ENCODE measurements at places on chromosomes 11 and 22.

- DNase-seq, result no peak
Measured at GRCh38 chr11:134532131-134532920, 120.3 kb upstream of the B3GAT1 start.

DNA sequence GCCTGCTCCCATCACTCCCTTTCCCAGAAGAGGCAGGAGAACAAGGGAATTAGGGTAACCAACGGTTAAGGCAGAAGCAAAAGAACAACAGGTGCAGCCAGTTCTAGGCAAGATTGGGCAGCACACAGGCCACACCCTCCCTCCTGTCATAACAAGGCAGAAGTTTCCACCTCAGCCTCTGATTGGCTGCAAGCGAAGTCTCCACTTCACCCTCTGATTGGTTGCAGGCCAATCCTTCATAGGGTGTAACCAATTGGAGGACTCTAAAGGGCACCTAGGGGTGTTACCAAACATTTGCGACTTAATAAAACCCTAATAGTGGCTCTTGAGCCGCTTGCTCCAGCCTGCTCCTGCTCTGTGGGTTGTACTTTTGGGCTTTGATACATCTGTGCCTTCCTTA, 153.8 kb downstream of the CACNA1I start:
- no peak for DNase-seq

GRCh38 chr11:117444711-117445658, 117.3 kb downstream of the CEP164 start:
- DNase-seq, result no peak

DNA sequence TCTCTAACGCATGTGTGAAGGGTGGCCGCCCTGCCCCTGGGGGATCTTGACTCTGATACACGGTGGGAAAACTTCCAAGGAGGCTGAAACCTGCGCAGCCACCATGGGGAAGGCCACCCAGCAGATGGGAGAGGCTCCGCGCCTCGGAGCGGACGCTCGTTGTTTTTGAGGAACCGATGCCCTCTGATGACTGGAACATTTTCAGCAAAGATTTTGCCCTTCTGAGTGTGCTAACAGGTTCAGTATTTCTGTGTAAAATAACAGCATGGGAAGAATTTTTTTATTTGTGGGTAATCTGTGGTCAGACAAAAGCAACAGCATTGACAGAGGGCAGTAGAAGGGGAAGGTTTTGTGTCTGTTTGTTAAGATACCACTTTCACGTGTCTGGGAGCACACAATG, 16.7 kb downstream of the MB start:
- DNase-seq, result no peak

DNA sequence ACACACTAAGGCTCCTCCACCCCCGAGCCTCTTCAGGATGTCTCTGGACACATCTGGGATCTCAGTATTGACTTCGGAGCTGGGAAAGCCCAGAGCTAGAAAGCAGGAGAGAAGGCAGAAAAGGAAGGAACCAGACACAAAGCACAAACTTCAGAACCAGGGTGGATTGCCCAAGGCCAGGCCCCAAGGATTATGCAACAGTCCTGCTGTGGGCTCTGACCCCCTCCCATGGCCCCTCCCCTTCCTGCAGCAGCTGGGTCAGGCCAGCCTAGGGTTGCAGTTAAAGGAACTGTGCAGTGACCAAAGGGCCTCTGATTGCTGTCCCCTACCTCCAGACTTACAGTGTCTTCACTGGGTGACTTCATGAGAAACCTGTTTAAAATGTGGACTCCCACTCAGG, 5.3 kb downstream of the KCNE3 start:
- DNase-seq, result peak; percentile 80

Measured in psoas muscle (tissue), 8 donors.